Chondrocyte (in vitro differentiated cells): ENCODE measurements at places on chromosomes 1 and 21. TPM values are rescaled to one million over a fixed set of nuclear protein-coding genes. Genes with fewer than 3 reads are reported as not detected.
A peak's percentile ranks its signal among the peaks of the same experiment; 100 is the strongest.

GRCh38 chr21:35179990-35180540 is 131.0 kb upstream of the RUNX1 start:
- no peak overlapping the region for H3K27ac ChIP-seq
- no peak for DNase-seq
- no peak overlapping the region for H3K4me3 ChIP-seq
- H3K27me3 ChIP-seq, result no peaks in the 10 kb centered on the region
- H3K4me1 ChIP-seq, result no peaks in the 10 kb centered on the region
- H3K36me3 ChIP-seq, result peaks cover 2% of the 10 kb centered on the region

DNA sequence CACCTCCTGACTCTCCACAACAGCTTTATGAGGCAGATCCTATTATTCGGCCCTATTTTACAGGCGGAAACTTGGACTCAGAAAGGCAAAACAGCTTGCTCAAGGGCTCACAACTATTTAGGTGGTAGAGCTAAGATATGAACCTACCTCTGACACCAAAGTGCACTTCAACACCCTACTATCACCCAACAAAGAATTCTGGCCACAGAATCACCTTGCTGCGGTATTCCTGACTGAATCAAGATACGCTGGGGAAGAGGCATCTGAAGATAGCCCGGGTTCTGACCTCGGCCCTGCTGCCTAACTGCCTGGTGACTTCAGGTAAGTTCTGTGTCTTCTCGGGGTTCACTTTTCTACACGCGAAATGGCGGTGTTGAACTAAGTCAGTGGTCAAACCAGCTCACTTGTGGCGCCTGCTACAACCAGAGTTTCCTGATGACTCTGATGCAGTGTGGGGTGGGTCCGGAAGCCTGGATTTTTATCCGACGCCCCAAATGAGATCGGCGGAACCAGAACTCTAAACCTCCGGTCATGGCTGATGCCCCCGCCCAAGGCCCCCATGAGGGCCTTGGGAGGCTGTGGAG is 608 bp downstream of the PEF1 start:
- H3K36me3 ChIP-seq, result no peaks in the 10 kb centered on the region
- H3K27me3 ChIP-seq, result no peaks in the 10 kb centered on the region
- H3K4me3 ChIP-seq, result peak overlapping the region; percentile 96
- no peak for DNase-seq

GRCh38 chr1:204080163-204080903 is 7.4 kb downstream of the SOX13 start:
- H3K4me1 ChIP-seq, result peaks cover 42% of the 10 kb centered on the region
- DNase-seq, result peak; percentile 60
- no peaks in the 10 kb centered on the region for H3K36me3 ChIP-seq
- no peak overlapping the region for H3K4me3 ChIP-seq

DNA sequence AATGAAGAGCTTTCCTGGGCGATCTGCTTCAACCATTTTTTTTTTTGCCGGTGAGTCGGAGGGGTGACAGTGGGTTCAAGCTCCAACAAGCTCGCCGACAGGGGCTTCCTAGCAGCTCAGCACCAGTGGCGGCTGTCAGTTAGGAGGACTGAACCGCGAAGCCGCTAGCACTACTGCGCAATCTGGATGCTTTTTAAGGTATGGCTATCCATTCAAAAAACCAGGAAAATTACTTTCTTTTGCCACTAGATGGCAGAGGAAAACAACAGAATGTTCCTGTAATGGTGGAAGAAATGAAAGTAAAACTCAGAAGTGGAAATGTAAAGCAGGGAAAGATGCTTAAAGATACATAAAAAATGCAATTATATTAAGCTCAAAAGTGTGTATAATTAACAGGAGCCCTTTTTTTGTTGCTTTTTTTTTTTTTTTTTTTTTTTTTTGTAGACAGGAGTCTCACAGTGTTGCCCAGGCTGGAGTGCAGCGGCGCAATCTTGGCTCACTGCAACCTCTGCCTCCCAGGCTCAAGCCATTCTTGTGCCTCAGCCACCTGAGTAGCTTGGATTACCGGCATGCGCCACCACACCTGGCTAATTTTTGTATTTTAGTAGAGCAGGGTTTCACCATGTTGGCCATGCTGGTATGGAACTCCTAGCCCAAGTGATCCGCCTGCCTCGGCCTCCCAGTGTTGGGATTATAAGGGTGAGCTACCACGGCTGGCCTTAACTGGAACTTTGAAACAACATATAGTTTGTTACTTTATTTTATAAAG is 8.5 kb downstream of the KYAT3 start:
- H3K4me3 ChIP-seq, result no peak overlapping the region
- H3K36me3 ChIP-seq, result peaks cover 8% of the 10 kb centered on the region
- peak overlapping the region; percentile 81 for H3K27ac ChIP-seq
- H3K27me3 ChIP-seq, result no peaks in the 10 kb centered on the region

Gene GABRD
- not detected in 3 replicates for total RNA-seq

- DNase-seq, result no peak
- peaks cover 3% of the 10 kb centered on the region for H3K4me1 ChIP-seq
- H3K36me3 ChIP-seq, result no peaks in the 10 kb centered on the region
- H3K4me3 ChIP-seq, result no peak overlapping the region
These were observed 265.0 kb upstream of the USP24 start for GRCh38 chr1:55480029-55480795.

Gene PGBD5
- 1.5 to 5.4 TPM (median 1.8 TPM) in 3 replicates for total RNA-seq

GRCh38 chr1:11898831-11899467 is 27.3 kb downstream of the KIAA2013 start:
- H3K36me3 ChIP-seq, result no peaks in the 10 kb centered on the region
- H3K4me3 ChIP-seq, result no peak overlapping the region
- no peak for DNase-seq
- no peaks in the 10 kb centered on the region for H3K4me1 ChIP-seq

Gene LENEP
- 0.72 to 0.85 TPM in 2 of 3 replicates, not detected in the other for total RNA-seq

DNA sequence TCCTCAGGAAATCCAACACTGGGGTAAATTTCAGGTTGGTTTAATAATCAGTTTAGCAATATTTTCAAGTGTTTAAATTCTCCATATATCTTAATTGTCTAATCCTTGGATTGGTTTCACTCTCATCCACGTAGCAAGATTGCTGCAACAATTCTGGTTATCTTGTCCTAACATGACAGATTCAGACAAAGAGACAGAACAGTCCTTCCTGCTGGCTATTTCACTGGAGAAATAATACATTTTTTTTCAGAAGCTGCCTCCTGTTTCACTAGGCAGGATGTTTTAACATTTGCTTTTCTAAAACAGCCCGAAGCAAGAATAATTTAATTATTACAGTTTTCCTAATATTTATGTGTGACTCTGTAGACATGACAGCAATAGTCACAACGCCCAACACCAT is 2011.2 kb downstream of the NCAM2 start:
- H3K36me3 ChIP-seq, result no peaks in the 10 kb centered on the region
- H3K4me1 ChIP-seq, result no peaks in the 10 kb centered on the region
- H3K27ac ChIP-seq, result no peak overlapping the region
- no peak overlapping the region for H3K4me3 ChIP-seq
- no peak for DNase-seq
- H3K27me3 ChIP-seq, result no peaks in the 10 kb centered on the region

GRCh38 chr1:145885738-145886287 is at the start of gene ANKRD35:
Gene ANKRD35, minus strand, starts transcription at chr1:145885866. Its CDS starts 108 bp downstream, at chr1:145885758.
- peaks cover 7% of the 10 kb centered on the region for H3K27me3 ChIP-seq
- DNase-seq, result no peak
- peaks cover 36% of the 10 kb centered on the region for H3K4me1 ChIP-seq
- H3K27ac ChIP-seq, result no peak within 1 kb of the TSS

DNA sequence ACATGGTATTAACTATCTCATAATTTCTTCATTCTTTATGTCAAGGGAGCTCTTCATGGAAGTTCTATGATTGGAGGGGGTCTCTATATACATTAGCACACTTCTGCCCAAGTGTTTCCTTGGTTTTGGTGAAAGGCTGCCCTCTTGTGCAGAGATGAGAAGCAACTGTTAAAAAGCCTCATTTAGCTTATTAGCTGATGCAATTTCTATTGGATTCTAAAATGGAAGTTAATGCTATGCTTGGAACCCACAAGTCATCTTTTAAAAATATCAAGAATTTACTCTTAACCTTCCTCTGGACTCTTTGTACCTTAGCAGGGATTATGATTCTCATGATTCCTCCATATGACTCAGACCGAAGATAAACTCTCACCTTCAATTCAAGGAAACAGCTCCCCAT is 328.9 kb downstream of the PTBP2 start:
- H3K4me3 ChIP-seq, result no peak overlapping the region
- no peak overlapping the region for H3K27ac ChIP-seq
- no peak for DNase-seq
- H3K4me1 ChIP-seq, result peaks cover 9% of the 10 kb centered on the region
- no peaks in the 10 kb centered on the region for H3K27me3 ChIP-seq

DNA sequence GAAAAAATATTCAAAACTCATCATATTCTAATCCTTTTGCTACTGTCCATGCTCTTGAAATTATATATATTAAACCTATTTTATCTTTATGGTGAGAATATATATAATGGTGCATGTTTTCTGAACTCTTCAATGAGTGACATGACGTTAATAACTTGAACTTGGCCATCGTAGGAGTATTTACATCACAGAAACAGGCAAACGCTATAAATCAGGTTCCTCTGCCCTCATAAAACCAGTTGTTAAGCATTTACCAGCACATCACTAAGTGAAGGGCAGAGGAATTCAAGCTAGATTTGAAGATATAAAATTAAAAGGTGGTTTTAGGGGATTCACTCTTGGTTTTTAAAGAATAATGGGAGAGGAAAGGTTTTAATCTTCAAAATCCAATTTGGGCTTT is 20.5 kb downstream of the NID1 start:
- no peak overlapping the region for H3K27ac ChIP-seq
- DNase-seq, result no peak
- H3K4me1 ChIP-seq, result peaks cover 10% of the 10 kb centered on the region
- H3K27me3 ChIP-seq, result no peaks in the 10 kb centered on the region

Gene KRTAP11-1
- not detected in 3 replicates for total RNA-seq

Gene PDZK1IP1
- not detected in 3 replicates for total RNA-seq
